Stimulated activated naive CD8-positive, alpha-beta T cell treated with anti-CD3 and anti-CD28 coated beads, Interleukin-15, Interleukin-2, amounts not matched to agents 100 U/mL and 50 U/mL, for 24 hours (primary cell): ENCODE measurements at places on chromosomes 1 and 21.

- DNase-seq = no peak
Measured at GRCh38 chr1:110148961-110149360, 1.3 kb upstream of the SLC6A17 start.

DNA sequence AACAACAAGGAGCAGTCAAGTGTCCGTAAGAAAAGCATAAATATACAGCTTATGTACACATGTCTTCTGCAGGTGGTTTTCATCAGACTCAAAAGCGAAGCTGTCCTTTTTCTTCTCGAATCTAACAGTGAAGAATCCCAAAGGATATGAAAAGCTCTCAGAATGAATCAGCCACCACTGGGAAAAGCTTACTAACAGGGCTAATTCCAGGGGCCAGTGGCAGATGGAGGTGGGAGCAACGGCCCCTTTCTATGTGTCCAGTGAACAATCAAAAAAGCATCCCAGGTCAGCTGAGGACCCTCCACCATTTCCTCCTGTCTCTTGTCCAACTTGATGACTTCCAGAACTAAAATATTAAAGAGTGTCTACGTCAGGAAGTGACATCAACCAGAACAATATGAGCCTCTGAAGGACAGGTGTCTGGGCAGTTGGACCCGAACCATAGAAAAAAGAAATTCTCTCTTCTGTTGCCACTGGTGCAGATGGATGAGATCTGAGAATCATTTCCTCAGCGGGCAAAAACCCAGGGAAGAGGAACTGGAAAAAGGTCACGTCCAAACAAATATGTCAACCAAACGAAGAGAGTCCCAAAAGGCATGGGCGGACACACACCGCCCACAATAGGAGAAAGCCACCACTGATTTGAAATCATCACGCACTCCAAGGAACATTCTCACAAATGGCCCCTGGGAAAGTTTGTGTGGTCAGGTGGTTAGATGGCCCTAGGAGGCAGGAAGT, 70.4 kb upstream of the TIAM1 start:
- DNase-seq = no peak

GRCh38 chr1:228311091-228311490, 95.5 kb downstream of the TRIM11 start:
- no peak for DNase-seq

- DNase-seq = no peak
Measured at GRCh38 chr1:10387677-10388386, 11.0 kb upstream of the PGD start.

- peak; percentile 40 for DNase-seq
Measured at GRCh38 chr1:27594564-27595510, 9.1 kb downstream of the AHDC1 start.

DNA sequence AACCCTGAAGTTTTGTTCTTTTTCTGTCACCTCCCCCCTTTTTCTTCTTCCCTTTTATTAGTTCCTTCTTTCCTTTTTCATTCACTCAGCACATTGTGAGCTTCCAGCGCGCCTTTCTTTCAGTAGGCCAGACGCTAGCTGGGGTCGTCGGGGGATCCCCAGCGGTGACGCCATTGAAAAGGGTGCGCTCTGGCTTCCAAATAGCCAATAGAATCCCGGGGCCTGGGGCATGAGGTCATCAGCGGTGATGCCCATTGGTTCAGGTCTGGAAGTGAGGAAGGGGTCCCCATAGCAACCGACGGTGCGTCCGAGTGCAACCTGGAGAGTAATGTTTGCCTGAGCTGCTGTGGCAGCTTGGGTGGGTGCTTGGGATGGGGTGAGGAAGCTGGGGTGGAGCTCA, 6.9 kb upstream of the EFNA3 start:
- no peak for DNase-seq

DNA sequence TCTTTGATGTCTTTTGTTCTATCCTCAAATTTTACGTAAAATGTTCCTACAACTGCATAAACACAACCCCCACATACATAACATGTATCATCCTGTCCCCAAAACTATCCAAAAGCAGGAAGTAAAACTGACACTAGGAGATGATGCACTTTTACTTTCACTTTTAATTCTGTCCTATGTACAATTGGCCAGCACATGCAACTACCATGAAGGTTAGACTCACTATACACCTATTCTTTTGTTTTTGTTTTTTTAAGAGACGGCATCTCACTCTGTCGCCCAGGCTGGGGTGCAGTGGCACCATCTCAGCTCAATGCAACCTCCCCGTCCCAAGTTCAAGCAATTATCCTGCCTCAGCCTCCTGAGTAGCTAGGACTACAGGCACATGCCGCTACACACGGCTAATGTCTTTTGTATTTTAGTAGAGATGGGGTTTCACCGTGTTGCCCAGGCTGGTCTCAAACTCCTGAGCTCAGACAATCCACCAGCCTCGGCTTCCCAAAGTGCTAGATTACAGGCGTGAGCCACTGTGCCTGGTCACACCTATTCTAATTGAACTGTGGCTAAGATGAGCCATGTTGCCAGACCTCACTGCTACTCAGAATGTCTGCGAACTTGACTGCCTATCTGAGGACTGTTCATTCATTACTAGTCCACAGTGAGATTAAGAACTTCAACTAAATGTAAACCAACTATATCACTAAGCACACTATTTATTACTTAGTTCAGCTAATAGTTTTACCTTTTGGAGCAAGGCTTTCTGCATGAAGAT, 48.0 kb downstream of the TOR3A start:
- DNase-seq = peak; percentile 9

- no peak for DNase-seq
Measured at GRCh38 chr1:172154551-172154950, 265.9 kb upstream of the C1orf105 start.

DNA sequence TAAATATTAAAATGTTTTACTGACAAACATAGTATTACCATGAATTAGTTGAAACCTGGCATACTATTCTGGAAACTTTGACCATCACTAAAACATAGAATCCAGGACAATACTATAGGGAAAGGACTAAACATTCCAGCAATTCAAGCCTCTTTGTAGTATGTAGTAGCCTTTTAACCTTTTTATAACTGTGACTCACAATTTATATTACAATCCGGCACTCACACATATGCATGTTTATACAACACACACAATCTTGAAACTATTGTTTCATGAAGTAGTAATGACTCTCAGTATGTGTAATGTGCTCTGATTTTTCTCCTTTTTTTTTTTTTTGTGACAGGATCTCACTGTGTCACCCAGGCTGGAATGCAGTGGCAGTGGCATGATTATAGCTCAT, 64.3 kb downstream of the ANKRD13C start:
- no peak for DNase-seq
